Esophagus squamous epithelium (tissue), 5 donors: ENCODE measurements at places on chromosomes 2 and 18. TPM values are rescaled to one million over a fixed set of nuclear protein-coding genes. Genes with fewer than 3 reads are reported as not detected.

DNA sequence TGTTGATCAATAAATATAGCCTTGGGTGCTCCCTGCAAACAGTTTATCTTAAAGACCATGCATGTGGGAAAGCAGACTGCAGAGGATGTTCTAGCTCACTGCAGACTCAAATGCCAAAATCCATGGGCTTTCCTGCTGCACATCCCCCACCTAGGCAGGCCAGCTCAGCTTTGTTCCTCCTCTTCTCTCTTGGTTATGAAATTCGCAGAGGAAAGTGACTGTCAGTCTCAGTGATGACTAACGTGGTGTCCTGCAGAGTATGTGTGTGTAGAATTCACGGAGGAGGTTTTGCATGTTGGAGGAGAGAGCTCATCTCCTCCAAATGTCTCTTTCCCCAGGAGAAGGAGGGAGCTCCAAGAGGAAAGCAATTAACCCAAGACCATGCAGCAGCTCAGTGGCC lies 21.4 kb upstream of the KCNS3 start:
- DNase-seq = no peak

Gene REG3A
- total RNA-seq = not detected

GRCh38 chr2:65920659-65921058 lies 488.3 kb upstream of the SPRED2 start:
- DNase-seq = no peak

Gene CD207
- 1.1 TPM for total RNA-seq

- DNase-seq = no peak
Measured at GRCh38 chr2:222606306-222606705, 49.6 kb downstream of the FARSB start.

Gene HOXD9
- 0.61 TPM for total RNA-seq

GRCh38 chr2:189016311-189016861 lies 42.2 kb downstream of the COL3A1 start:
- no peak for DNase-seq

GRCh38 chr18:433960-434359 lies 66.5 kb downstream of the COLEC12 start:
- no peak for DNase-seq

- no peak for DNase-seq
Measured at GRCh38 chr18:55633032-55633431, 45.0 kb upstream of the TCF4 start.

DNA sequence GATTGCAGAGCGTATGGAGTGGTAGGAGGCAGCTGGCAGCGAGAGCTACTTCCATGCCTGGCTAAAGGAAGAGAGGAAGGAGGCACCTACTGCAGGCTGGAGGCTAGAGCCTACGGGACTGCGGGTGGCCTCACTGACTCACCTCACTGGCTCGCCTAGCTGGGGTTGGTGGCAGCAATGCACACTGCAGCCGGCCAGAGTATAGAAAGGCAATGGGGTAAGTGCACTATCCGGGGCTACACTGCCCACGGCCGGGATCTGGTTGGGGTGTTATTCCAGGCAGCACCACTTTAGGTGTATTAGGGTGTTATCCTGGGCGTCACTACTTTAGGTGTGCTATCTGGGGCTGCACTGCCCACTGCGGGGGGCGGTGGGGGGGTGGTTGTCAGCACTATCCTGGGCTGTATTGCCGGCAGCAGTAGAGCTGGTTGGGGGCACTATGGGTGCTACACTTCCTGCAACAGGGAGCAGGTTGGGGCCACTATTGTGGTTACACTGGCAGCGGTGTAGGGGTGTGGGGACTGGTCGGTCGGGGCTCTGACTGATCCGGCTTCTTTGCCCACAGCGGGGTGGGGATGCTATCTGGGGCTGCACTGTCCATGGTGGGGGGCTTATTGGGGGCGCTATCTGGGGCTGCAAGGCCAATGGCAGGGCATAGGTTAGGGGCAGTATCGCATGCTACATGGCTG lies 33.3 kb upstream of the ANKRD62 start:
- no peak for DNase-seq

Gene HOXD3
- 2.9 TPM for total RNA-seq

DNA sequence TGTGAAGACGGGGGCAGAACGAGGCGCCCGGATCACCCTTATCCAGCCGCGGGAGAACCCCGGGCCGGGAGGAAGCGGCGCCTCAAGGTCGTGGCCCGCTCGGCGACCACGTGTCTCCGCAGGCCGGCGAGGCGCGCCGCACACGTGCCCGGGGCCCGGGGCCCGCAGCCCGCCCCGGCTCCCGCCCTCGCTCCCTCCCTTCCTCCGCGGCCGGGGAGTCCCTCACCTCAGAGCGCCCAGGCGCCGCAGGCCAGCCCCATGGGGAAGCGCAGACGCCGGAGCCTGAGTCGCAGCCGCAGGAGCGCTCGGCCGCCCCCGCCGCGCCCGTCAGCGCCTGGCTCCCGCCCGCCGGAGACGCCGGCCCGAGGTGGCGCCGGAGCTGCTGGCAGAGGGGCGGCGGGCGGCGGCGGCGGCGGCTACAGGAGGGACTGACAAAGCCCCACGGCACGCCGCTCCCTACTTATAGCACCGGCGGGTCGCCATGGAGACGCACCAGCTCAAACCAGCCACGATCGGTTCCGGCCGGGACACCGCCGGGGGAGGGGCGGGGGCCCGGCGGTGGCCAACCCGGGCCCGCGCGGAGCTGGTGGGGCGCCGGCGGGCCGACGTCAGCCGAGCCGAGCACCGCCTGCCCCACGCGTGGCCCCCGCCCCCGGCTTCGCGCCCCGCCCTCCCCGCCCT lies at the start of gene ODC1:
TSS of gene ODC1 (minus strand) at position 433 of the 681 bp plus-strand sequence. CDS start 3,295 bp downstream, outside the sequence.
- peak; percentile 89 for DNase-seq

GRCh38 chr2:55425431-55425831 lies 5.8 kb upstream of the CCDC88A start:
- no peak for DNase-seq

DNA sequence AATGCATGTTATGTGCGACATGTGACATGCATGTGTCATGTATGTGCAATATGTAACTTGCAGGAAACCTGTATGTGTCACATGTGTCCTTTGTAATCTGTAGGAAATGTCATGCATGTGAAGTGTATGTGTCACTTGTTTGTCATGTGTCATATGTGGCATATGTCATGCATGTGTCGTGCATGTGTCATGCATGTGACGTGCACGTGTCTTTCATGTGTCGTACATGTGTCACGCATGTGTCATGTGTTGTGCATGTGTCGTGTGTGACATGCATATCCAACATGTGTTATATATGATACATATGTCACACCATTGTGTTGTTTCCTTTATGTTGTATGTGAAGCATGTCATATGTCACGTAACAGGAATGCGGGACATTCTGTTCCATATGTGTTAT lies 2153.2 kb upstream of the PIK3C3 start:
- DNase-seq = no peak

Gene UGT1A5
- 0.67 TPM for total RNA-seq

GRCh38 chr2:95240556-95240955 lies 33.2 kb downstream of the ZNF892 start:
- DNase-seq = no peak

DNA sequence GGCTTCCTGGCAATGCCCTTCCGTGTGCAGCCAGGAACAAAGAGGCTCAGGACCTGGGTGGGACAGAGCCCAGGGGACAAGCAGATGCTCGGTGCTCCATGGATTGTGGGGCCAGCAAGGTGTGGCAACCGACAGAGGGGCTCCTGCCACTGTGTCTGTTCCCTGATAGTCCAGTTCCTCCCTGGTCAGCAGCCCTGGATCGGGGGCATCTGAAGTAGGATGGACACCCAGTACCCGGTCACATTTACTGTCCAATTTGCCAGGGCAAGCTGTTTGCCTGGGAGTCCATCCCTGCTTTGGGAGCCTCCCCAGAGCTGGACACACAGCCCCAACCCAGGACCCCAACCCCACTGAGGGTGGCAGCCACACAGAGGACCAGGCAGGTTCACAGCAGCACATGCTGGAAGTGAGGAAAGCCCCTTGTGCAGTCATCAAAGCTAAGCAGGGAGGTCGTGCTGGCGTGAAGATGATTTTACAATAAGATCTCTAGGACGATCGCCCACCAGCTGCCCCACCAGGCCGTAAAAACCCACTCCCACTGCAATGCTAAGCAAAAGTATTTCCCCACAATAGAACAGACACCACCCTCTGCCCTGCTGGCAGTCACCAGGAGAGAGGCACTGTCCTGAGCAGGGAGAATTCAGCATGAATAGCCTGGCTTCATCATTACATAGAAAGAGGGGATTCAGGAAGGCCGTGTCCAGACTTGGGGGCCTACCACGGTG lies 141.7 kb downstream of the NDUFA10 start:
- DNase-seq = no peak

DNA sequence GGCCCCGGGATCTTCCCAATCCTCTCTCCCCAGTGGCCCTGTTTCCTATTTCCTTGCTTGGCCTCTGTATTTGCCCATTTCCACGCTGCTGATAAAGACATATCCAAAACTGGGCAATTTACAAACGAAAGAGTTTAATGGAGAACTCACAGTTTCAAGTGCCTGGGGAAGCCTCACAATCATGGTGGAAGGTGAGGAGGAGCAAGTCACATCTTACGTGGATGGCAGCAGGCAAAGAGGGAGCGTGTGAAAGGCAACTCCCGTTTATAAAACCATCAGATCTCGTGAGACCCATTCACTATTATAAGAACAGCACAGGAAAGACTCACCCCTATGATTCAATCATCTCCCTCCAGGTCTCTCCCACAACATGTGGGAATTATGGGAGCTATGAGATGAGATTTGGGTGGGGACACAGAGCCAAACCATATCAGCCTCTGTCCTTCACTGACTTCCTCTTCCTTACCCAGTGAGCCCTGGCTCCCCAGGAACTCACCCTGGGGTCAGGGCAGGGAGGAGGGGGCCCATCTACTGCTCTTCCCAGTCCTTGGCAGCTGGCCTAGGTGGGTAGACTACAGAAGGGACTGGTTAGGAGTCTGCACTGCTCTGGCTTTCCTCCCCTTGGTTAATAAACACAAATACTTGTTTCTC lies 105.8 kb upstream of the MYCN start:
- DNase-seq = no peak

GRCh38 chr2:64770781-64771334 lies 117.1 kb upstream of the SERTAD2 start:
- no peak for DNase-seq

- DNase-seq = no peak
Measured at GRCh38 chr2:28649481-28650265, 102.0 kb upstream of the PPP1CB start.

DNA sequence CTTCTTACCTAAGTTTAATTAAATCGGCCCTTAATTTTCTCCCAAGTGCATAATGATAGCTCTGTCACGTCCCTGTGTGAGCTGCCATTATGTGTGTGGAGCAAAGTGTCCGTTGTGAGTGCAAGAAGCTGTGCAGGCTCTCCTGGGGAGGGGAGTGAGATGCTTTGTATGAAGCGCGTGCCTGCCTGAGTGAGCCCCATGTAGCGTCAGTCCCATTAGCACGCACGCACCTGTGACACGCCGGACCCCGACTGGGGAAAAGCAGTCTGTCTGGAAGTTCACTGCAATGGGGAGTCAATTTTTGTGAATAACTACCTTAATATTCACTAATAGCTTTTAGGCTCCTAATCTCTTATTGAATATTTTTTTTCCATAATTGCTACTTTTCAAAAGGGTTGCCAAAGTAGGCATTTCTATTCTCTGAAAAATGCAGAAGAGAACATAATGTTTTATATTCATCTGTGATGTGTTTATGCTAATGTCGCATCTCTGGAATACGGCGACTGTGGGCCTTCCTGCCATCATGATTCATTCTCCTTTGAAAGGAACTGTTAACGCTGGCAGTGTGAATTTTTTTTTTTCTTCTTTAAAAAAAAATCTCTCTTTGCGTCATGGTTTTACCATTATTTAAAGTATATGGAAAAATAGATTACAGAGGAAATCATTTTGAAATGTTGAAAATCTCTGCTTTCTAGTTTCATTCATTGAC lies 157.7 kb downstream of the COL4A4 start:
- no peak for DNase-seq
